ENCODE measurements at places on chromosomes 3 and 15. TPM values are rescaled to one million over a fixed set of nuclear protein-coding genes. Genes with fewer than 3 reads are reported as not detected.

MCCC1 gene
- 37.5 TPM for total RNA-seq

SKOR1 gene
- total RNA-seq, result 1.7 TPM

TMCO5A gene
- total RNA-seq, result 2.8 TPM

SSUH2 gene
- total RNA-seq, result 2.6 TPM
